ENCODE measurements at places on chromosomes 3 and 15.
A peak's percentile ranks its signal among the peaks of the same experiment; 100 is the strongest.

DNA sequence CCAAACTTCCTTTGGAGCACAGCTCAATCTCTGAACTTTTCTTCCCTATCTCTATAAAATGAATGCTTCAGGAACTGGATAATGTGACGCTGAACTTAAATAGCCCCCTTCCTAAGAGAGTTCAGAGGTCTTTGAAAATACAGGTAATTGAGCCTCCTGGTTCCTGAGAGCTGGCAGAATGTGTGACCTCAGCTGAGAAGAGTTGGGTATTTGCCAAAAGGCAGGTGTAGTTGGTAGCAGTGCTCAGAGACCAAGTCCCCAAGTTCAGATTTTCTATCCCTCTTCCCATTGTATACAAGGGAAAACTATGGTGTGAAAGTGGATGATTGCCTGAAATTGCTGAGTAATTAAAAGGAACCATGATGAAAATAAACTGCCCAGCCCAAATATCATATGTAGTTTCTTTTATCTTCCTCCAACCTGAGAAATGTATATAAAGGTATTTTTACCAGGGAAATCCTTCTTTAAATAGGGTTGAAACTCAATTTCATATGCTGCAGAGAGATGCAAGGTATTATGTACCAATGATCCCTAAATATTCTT is 154.6 kb upstream of the ICE2 start:
- no peak for DNase-seq

GRCh38 chr3:156433138-156433537 is 121.8 kb downstream of the SSR3 start:
- DNase-seq: no peak

DNA sequence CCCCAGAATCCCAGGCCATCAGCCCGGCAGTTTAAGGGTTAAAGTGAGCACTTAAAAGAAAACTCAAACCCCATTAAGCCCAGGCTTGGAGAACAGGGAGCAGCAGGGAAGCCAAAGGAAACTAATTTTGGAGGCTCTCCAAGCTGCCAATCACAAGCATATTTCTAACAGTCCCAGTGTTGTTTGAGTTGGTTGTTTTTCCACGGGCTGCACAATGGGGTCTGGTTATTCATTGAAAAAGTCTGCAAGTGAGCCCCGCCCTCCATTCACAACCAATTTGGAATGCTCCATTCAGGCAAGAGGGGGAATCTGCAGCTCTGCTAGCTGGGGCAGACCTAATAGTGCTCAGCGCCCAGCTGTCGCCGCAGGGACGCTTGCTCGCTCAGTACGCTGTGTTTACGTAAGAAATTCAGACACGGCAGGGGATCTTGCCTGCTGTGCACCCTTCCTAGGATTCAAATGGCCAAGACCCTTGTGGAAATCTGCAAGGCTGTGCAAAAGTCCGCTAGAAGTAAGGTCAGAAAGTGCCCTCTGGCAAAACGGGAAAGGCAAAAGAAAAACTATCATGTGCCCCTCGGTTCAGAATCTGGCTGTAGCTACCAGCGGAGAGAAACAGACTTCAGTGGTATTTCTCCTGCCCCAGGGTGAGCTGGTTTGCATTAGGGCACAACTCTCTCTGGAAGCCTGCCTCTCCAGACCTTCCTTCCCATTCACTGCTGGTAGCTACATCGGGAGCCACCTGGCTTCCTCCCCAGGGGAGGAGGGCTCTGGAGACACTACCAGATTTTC is 11.0 kb downstream of the ETV5 start:
- peak; percentile 28 for DNase-seq

- DNase-seq: no peak
Measured at GRCh38 chr3:179223548-179223947, 27.4 kb downstream of the KCNMB3 start.

DNA sequence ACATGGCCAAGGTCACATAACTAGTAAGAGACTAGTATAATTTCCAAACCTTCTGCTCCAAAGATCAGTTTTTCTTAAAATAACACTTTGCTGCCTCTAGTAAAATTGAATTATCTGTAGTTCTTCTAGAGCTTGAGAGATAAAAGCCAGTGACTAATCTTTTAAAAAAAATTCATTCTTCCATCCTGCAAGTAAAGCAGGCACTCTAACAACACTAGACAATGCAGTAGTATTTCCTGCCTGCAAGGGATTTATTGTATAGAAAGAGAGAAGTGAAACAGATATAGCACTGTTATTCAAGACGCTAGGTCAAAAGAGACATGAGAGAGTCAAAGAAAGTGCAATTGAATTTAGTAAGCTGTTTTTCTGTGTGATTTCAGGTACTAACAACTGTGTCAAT is 159.5 kb upstream of the TBC1D5 start:
- DNase-seq: peak; percentile 97

- no peak for DNase-seq
Measured at GRCh38 chr15:80660119-80660518, 35.0 kb upstream of the ABHD17C start.

DNA sequence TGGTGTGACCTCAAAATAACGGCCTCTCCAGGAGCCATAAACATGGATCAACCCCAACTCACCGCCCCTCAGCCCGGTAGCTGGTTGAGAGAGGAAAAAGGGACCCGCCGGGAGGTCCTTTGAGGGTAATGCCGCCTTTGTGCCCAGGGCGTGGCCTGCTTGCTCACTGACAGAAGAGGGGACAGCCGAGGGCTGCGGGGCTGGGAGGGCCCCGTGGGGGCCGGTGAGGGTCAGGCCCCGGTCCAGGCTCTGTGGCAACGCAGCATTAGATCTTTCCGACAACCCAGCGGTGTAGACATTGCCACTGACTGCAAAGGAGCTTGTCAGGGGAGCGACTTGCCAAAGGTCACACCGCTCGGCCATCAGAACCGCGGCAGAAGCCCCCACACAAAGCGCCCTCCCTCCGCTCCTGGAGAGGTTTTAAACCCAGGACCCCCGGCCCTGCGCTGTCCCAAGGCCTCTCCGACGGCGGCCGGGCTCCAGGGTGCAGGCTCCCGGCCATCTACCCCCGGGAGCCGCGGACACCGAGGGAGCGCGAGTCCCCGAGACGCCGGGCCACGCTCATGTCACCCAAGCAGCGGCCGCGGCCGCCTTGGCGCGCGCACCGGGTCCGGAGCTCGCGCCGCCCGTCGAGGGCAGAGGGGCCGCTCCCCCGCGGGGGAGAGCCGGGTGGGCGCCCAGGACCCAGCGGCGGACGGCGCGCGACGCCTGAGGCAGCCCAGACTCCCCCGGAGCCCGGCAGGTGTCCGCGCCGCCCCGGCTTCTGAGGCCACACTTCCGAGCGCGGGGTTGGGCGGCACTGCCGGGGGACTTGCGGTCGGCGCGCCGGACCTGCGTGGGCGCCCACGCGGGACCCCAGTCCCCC is 975 bp downstream of the PCSK6 start:
- no peak for DNase-seq

DNA sequence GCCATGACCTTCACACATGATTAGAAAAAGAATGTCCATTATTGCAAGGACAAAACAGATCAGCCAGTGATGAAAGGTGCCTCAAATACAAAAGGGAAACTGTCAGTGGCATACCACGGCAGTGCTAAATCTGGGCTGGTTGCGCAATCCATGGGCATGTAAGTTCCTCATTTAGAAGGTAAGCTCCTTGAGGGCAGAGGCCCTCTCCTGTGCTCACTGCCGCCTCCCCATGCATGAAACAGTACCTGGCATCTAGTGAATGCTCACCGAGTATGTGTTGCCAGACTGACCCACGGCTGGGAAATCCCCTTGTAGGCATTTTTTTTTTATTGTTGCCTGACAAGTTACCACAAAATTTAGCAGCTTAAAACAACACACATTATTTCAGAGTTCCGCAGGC is 312.1 kb upstream of the CHRM5 start:
- peak; percentile 79 for DNase-seq

- DNase-seq: peak; percentile 62
Measured at GRCh38 chr3:53211706-53212702, 43.8 kb downstream of the TKT start.

- peak; percentile 57 for DNase-seq
Measured at GRCh38 chr3:48960841-48961413, 29.1 kb upstream of the P4HTM start.

- DNase-seq: no peak
Measured at GRCh38 chr15:67968966-67969365, 85.1 kb upstream of the PIAS1 start.

- DNase-seq: peak; percentile 16
Measured at GRCh38 chr3:194497799-194498575, 11.2 kb upstream of the ATP13A3 start.

GRCh38 chr3:31878231-31878838 is 102.7 kb downstream of the OSBPL10 start:
- DNase-seq: no peak

DNA sequence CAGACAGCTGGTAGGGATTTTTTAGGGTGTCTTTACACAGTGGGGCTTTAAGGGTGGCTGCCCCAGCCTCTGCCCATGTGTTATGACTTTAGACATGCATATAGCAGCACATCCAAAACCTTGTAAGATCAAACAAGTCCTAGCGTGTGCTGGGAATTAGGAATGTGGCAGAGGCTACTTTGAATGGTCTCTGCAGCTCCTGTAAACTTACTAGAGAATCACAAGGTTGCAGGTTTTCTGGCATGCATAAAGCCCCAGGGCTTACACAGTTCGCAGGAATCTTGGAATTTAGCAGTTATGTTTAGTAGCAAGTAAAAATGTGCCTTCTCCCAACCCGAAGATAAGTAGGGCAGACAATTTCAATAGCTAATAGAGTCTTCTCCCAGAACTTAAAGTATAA is 46.9 kb upstream of the COL6A6 start:
- DNase-seq: no peak

GRCh38 chr15:41019174-41019573 is 65.9 kb downstream of the CHAC1 start:
- no peak for DNase-seq

DNA sequence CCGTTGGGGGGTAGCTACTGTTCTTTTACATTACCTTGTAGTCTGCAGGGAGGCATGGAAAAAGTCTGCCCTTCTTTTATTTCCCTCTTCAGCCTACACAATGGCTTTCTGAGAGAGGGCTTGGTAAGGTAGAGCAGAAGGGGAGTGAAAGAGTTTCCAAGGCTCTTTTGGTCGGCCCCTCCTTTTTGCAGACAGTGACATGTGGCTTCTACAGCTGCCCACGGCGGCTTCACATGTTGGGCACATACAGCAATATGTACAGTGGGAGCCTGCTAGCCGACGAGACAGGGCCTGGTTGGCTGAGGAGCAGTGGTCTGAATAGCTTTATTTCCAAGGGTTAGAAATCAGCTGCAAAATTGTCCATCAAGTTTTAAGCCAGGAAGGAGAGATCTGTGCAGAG is 4.0 kb downstream of the INAFM2 start:
- DNase-seq: no peak

DNA sequence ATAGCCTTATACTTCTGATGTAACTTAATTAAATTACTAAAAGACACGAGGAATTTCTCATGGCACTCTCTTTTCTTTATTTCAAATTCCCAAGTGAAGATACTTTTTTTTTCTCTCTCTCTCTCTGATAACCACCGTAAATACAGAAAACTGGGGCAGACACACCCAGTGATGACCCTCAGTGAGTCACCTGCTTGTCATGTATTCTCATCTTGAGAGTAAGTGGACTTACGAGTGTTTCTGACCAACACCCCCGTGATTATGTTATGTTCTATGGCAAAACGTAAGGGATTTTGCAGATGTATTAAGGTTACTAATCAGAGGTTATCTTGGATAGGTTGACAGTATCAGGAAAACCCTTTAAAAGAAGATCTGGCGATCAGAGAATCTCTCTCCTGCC is 348.8 kb upstream of the ZNF717 start:
- no peak for DNase-seq

DNA sequence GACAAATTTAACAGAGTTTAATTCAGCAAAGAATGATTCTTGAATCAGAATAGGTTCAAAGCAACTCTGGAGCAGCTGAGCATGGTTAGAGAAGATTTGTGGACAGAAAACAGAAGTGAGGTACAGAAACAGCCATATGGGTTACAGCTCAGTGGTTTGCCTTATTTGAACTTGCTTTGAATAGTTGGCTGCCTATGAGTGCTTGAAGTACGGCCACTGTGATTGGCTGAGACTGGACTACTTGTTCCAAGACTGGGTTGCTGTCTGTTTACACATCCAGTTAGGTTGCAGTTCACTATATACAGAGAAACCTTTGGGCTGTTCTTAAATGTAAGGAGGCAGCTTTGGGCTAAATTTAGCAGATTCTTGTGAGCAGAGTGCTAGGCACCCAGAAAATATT is 79.4 kb upstream of the CADPS start:
- DNase-seq: no peak

GRCh38 chr3:69867941-69868505 is 128.8 kb downstream of the MITF start:
- DNase-seq: no peak

DNA sequence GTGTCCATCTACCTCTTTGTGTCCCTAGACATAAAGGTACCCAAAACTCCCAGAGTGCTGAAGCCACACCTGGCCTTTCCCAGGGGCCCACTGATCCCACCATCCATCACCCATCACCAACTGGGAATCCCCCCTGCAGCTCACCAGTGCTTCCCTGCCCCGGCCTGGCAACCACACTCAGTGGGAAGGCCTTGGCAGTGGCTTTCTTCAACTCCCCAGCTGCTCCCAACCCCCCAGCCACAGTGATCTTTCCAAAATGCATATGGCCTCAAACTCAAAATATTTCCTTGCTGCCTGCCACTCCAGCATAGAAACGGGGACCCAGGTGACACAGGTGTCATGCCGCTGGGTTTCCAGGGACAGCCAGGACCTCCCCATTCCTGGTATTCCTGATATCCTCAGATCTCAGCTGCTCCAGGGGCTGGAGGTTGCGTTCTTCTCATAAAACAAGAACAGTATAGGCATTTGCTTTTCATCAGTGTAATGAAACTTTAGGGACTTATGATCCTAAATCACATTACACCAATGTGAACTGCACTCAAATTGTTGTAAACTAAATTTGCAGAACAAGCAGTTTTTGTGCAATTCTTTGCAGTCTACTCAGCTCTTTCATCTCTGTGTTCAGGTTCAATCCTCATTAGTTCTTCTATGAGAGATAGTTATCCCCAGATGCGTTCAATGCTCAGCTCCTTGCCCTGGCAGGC is 1.3 kb downstream of the OCA2 start:
- DNase-seq: no peak

GRCh38 chr3:185059766-185060165 is 93.1 kb downstream of the C3orf70 start:
- peak; percentile 67 for DNase-seq

DNA sequence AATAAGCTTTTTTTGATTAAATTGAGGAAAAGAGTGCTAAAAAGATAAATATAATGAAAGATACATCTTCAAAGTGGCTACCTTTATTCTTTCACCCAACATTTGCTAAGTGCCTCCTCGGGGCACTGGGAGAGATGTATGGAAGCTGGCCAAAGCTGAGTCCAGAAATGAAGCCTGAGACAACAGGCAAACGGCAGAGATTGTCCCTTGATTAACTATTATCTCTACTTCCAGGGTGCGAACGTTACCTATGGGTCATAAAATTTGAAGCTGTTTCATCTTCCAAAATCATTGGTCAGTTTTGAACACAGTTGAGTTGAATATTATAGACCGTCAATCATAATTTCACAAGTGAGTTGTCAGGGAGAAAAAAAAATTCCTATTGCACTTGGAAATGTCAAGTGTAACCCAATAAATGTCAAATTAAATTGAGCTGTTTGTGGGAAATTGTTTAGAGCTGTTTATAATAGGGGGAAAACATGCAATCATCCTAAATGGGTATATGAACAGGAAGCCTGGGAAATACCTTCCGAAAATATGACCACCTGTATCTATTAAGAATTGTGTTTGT is 73.9 kb downstream of the SUCLG2 start:
- no peak for DNase-seq
